ENCODE measurements at places on chromosomes 6 and 20. TPM values are rescaled to one million over a fixed set of nuclear protein-coding genes. Genes with fewer than 3 reads are reported as not detected.

DNA sequence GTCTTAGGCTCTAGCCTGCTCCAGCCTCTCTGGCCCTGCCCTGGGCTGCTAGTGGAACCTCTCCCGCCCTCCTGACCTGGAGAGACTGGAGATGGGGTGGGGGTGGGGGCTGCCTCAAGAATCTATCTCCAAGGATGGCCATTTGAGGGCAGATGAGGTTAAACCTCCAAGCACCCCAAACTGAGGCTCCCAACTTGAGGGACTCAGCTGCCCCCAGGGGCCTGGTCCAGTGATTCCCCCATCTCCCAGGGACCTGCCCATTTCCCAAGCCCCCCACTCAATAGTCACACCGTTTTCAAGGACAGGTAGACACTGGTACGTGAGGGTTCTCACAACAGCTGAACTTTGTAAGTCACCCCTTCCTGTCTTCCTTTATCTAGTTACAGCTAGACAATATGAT lies 7.1 kb upstream of the BPIFB1 start:
- no peak overlapping the region for H3K4me3 ChIP-seq
- no peaks in the 10 kb centered on the region for H3K4me1 ChIP-seq
- H3K36me3 ChIP-seq = no peaks in the 10 kb centered on the region

DNA sequence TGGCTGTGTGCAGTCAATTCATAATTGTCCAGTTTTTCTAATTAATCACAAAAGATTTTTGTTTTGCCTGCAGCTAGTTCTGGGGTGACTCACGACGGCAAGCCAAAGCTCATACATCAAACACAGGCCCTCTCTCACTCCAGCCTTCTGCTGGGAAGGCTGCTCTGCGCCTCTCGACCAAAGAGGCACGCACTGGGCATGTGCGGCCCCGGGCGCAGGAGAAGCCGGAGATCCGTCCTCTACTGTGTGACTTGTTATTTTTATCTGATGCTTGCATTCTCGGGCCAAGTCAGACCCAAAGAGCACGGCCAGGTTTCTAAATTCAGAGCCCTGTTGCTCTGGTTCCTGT lies 98.5 kb downstream of the TFAP2A start:
- no peak overlapping the region for H3K27ac ChIP-seq
- DNase-seq = no peak
- H3K36me3 ChIP-seq = no peaks in the 10 kb centered on the region
- no peaks in the 10 kb centered on the region for H3K4me1 ChIP-seq

DNA sequence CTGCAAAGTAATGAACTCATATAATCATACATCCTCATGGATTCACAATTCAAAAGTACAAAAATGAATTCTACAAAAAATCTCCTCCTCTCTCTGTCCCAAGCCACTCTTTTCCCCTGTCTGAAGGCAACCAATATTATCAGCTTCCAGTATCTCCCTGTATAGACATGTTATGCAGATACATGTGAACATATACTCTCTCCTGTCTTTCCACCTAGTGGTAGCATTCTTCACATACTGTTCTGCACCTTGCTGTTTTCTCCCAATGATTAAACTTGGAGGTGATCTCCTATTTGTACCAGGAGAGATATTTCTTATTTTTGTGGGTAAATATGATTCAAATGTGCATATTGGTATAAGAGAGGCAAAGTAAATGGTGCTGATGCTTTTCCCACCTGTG lies 416.4 kb downstream of the EPM2A start:
- H3K27ac ChIP-seq = no peak overlapping the region
- no peak for DNase-seq
- no peak overlapping the region for H3K4me3 ChIP-seq
- H3K4me1 ChIP-seq = no peaks in the 10 kb centered on the region
- H3K27me3 ChIP-seq = no peaks in the 10 kb centered on the region

DNA sequence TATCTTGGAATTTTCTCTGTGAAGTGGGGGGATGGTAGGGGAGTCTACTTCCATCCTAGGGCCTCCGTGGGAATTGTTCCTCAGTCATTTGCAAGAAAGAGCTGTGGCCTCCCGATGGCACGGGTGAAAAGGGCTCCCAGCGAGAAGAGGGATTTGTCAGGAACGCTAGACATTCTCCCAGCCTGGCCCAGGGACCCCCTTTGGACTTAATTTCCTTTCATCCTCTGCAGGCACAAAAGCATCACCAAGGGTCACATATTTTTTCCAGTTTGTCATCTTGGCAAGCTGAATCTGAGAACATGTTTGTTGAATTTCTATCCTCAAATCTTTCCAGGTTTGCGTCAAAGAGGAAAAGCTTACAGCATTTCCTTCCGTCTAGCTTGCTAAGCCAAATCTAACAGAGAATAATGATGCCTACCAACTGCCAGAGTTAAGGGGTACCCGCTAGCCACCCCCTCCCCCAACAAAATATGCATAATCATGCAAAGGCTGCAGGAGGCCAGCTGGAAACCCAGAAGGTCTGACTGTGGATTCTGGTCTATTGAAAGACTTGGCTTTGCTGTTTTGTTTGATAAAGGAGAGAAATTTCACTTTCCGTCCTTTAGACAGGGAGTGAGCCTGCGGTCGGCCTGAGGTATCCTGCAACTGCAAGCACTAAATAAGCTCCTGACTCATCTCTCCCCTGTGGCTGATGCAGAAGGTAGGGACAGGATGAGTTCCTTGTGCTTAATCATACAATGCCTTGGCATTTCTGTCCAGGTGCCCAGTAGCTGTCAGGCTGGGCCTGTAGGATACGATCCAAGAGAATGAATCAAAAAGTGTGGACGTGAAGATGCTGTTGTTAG lies 23.1 kb downstream of the PSMG4 start:
- H3K27me3 ChIP-seq = no peaks in the 10 kb centered on the region
- no peak for DNase-seq
- no peak overlapping the region for H3K27ac ChIP-seq
- no peak overlapping the region for H3K4me3 ChIP-seq
- H3K4me1 ChIP-seq = peaks cover 3% of the 10 kb centered on the region

DNA sequence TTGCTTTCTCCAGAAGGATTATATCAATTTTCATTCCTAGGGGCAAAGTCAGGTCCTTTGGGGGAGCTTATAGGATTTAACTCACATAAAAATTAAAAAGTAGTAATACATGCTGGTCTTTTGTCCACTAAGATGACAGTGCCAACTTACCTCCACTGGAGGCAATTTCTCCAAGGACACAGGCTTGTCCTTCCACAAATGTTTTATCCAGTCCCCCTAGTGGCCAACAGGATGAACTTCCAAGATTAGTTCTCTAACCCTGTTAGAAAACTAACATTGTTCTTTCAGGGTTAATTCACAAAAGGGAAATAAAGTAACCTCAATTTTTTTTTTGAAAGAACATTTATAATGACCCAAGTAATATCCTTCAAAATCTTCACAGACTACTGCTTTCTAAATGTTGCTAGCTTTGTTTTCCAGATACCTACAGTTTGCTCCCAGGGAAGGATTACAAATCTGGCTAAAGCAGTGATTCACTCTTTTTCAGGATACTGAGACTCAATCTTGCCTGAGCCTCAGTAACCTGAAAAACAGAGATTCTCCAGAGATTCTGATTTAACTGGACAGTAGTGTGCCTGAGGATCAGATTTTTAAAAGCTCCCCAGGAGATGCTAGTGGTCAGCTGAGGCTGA lies 31.7 kb upstream of the UBR2 start:
- no peaks in the 10 kb centered on the region for H3K27me3 ChIP-seq
- no peak overlapping the region for H3K27ac ChIP-seq
- no peak for DNase-seq
- H3K4me1 ChIP-seq = no peaks in the 10 kb centered on the region

RAET1G gene
- total RNA-seq = not detected

GRCh38 chr6:19668710-19669109 lies 168.5 kb upstream of the ID4 start:
- no peaks in the 10 kb centered on the region for H3K36me3 ChIP-seq
- H3K27ac ChIP-seq = no peak overlapping the region
- H3K4me1 ChIP-seq = no peaks in the 10 kb centered on the region
- no peak overlapping the region for H3K4me3 ChIP-seq
- DNase-seq = no peak
- H3K27me3 ChIP-seq = no peaks in the 10 kb centered on the region

DNA sequence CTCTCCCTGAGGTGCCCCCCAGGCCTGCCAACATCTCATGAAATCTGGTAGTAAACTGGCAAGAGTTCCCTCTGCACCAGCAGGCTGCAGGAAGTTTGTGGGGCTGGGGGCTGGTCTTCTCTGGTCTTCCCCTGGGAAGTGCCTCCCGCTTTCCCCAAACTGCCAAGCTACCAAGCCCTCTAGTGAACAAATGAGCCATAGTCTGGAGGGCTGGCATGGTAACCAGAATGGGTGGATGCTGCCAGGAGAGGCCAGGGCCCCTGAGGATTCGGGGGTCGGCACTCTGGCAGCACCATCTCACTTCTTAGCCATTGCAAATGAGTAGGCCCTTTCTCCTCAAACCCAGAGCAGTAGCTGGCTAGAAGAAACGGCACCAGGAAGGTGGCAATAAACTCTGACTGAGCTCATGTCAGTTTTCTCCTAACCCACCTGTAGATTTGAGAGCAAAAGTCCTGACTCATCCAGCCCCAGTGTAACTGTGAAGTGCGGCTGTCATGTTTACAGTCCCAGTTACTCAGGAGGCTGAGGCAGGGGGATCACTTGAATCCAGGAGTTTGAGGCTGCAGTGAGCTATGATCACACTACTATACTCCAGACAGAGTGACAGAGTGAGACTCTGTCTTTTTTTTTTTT lies 35.9 kb downstream of the ZC3H12D start:
- peaks cover 29% of the 10 kb centered on the region for H3K36me3 ChIP-seq
- no peaks in the 10 kb centered on the region for H3K27me3 ChIP-seq
- no peak for DNase-seq
- no peak overlapping the region for H3K27ac ChIP-seq
- no peaks in the 10 kb centered on the region for H3K4me1 ChIP-seq

IRAK1BP1 gene
- total RNA-seq = 5.5 TPM

DDX43 gene
- 0.90 TPM for total RNA-seq

- H3K36me3 ChIP-seq = no peaks in the 10 kb centered on the region
- H3K27me3 ChIP-seq = no peaks in the 10 kb centered on the region
- H3K4me1 ChIP-seq = no peaks in the 10 kb centered on the region
- DNase-seq = no peak
- H3K4me3 ChIP-seq = no peak overlapping the region
Observed at GRCh38 chr6:113540466-113540865, 316.7 kb upstream of the MARCKS start.

- H3K27me3 ChIP-seq = no peaks in the 10 kb centered on the region
- no peak for DNase-seq
- peak overlapping the region; percentile 93 for H3K27ac ChIP-seq
- no peaks in the 10 kb centered on the region for H3K36me3 ChIP-seq
Observed at GRCh38 chr6:137976430-137976829, 109.4 kb downstream of the TNFAIP3 start.
